ENCODE measurements at places on chromosomes 3 and 15. TPM values are rescaled to one million over a fixed set of nuclear protein-coding genes. Genes with fewer than 3 reads are reported as not detected.

The ROPN1 gene
- not detected for total RNA-seq

The MKRN3 gene
- total RNA-seq = 1.3 TPM

The TMEM207 gene
- not detected for total RNA-seq

The CNTN4 gene
- not detected for total RNA-seq

The THRB gene
- not detected for total RNA-seq

The DPPA2 gene
- not detected for total RNA-seq

The CCRL2 gene
- total RNA-seq = 2.8 TPM

The APEH gene
- 166 TPM for total RNA-seq

The MINAR1 gene
- 0.45 TPM for total RNA-seq

The LAMB2 gene
- total RNA-seq = not detected

The GOLGA8R gene
- total RNA-seq = 3.1 TPM

The GOLGA6L7 gene
- total RNA-seq = not detected

The RNF123 gene
- 31.7 TPM for total RNA-seq

The EFHB gene
- 0.77 TPM for total RNA-seq

The SCN11A gene
- total RNA-seq = not detected

The CYP1A2 gene
- total RNA-seq = not detected

The UPK1B gene
- total RNA-seq = not detected

The SLC28A2 gene
- not detected for total RNA-seq

The EIF2A gene
- total RNA-seq = 136 TPM

The C3orf85 gene
- not detected for total RNA-seq

The STRC gene
- total RNA-seq = 0.72 TPM

The PLIN1 gene
- total RNA-seq = 1.1 TPM

The CCNB2 gene
- 64.4 TPM for total RNA-seq

The SSUH2 gene
- 0.31 TPM for total RNA-seq

The TRPM7 gene
- total RNA-seq = 38.2 TPM

The SLC2A2 gene
- total RNA-seq = not detected

The SLC25A36 gene
- 106 TPM for total RNA-seq

The GOLGA8G gene
- total RNA-seq = not detected

The GASK1A gene
- not detected for total RNA-seq
